GM12891 (cell line): ENCODE measurements at places on chromosomes 4 and X.
A peak's percentile ranks its signal among the peaks of the same experiment; 100 is the strongest.

DNA sequence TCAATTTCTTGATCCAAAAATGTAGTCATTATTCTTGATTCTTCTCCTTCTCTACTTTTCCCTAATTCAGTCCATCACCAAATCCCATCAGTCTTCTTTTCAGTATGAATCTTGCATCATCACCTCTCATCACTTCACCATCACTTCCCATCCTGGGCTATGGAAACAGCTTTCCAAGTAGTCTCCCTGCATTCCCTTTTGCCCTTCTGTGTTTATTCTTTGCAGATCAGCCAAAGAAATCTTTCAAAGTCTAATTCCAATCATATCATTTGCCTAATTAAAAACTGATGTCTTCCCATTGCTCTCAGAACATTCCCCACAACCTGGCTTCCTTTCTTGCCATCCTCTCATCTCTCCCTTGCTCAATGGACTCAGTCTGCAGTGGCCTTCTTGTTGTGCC is 201.7 kb upstream of the ADAMTS3 start:
- DNase-seq, result no peak

DNA sequence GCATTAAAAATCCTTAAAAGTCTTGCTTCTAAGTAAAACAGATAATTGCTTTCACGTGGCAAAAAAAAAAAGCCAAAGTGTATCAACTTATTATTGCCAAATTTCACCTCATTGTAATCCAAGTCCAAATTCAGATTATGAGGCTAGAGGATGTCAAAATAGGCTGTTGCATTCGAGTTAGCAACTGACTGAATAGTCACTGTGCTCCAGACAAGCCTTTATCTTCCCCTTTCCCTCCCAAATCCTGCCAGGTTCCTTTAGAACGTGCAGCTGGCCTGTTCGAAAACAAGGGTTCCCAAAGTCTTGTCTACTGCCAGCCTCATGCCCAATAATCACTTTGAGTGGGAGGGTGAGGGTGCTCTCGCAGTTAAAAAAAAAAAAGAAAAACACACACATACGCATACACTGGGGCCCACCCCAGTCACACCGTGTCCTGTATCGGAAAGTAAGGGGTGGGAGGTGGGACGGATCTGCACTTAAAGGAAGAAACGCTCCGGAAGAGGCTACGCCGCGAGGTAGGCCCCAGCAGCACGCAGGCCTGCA is 603 bp downstream of the MAD2L1 start:
- no peak for DNase-seq

GRCh38 chr4:88008122-88008742 is 797 bp downstream of the PKD2 start:
- DNase-seq, result peak; percentile 27

- DNase-seq, result no peak
Observed at GRCh38 chr4:149017002-149017734, 575.0 kb upstream of the NR3C2 start.
